Stimulated activated CD4-positive, alpha-beta T cell treated with anti-CD3 and anti-CD28 coated beads, Interleukin-15, amount 100 ng/mL, for 48 hours (primary cell): ENCODE measurements at places on chromosomes 7 and 10.

GRCh38 chr10:121710207-121710606 is 112.0 kb upstream of the FGFR2 start:
- DNase-seq, result no peak

DNA sequence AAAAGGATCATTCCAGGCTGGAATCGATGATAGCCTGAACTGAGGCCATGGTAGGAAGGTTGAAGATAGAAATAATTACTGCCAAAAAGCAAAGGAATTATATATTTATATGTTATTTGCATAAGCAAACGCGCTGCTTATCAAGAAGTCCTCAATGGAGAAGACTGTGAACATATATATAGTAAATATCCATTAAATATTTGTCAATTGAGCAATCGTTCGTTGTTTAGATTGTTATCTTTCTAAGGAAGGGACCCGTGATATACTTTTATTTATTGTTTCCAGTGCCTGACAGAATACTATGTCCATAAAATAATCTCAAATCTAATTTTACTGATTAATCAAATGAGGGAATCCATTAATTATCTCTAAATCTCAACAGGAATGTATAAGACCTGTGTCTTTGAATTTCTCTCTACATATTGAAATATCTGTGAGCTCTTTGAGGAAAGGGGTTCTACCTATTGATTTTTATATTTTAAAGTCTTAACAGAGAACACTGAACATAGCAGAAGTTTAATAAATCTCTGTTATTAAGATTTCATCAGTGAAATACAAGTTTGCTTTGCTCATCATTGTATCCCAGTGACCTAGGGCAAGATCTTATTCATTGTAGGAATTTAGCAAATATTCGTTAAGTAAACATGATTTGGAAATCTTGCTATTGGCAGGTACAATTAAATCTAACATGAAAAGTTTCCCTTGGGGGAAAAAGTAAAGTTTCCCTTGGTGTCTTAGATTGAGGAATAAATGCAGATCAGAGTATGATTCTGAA is 12.0 kb upstream of the HERC4 start:
- DNase-seq, result no peak

- no peak for DNase-seq
Measured at GRCh38 chr7:110800984-110801383, 289.9 kb upstream of the LRRN3 start.

DNA sequence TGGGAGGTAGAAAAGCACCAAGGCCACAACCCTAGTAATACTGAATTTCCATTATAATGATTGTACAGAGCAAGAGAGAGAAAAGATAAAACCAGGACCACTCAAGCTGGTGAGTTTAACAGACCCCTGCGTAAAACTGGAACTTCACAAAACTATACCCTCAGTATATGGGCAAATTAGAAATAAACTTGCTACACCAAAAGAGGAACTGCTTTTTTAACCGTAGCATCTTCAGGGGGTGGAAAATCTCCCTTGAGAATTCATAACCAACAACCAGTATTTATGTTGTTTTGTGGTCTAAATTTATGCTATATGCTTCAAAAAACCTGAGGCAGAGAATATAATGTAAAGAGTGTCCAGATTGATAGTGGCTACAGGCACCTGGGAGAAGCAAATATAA is 171.2 kb downstream of the SGMS1 start:
- no peak for DNase-seq

GRCh38 chr10:128156999-128157755 is 31.0 kb upstream of the MKI67 start:
- no peak for DNase-seq

GRCh38 chr10:68233046-68233445 is 1.1 kb upstream of the ATOH7 start:
- no peak for DNase-seq

DNA sequence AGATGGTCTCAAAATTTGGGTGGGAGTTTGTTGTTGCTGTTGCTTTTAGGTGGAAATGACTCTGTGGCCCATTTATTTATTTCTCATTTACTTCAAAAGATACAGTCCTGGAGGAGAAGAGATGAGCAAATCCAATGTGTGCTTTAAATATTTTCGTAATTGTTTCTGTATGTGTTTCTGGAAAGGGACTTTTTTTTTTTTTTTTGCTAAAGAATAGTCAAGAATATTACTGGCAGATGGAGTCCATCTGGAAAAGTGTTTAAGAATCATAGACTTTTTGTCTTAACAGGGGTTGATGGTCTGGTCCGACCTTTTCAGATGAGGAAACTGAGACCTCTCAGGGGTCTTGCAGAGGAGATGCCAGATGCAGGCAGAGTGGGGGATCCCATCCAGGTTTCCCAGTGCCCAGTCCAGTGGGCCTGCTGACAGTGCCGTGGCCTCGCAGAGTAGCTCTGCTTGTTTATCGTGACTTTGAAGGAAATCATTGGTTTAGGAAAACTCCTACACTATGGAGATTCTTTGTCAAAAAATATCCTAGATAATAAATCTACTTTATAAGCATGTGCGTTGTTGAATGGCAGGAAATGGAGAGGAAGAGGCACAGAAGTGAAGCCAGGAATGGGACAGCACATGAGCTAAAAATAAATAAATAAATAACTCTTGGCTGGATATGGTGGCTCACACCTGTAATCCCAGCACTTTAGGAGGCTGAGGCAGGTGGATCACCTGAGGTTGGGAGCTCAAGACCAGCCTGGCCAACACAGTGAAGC is 164.3 kb upstream of the SVIL start:
- DNase-seq, result no peak

GRCh38 chr10:61836888-61837754 is 64.4 kb upstream of the ARID5B start:
- DNase-seq, result no peak

GRCh38 chr7:10724449-10724848 is 249.2 kb upstream of the PHF14 start:
- no peak for DNase-seq

GRCh38 chr7:16743236-16743635 is 10.3 kb upstream of the TSPAN13 start:
- no peak for DNase-seq

- DNase-seq, result no peak
Measured at GRCh38 chr10:31268444-31269303, 50.3 kb upstream of the ZEB1 start.

GRCh38 chr10:70535001-70535400 is 56.4 kb downstream of the PALD1 start:
- DNase-seq, result no peak
